ENCODE measurements at places on chromosomes 16 and 17.

GRCh38 chr17:80859002-80859941 is 132.4 kb upstream of the CHMP6 start:
- peak; percentile 89 for DNase-seq

- no peak for DNase-seq
Measured at GRCh38 chr17:74882517-74883240, 9.9 kb upstream of the FDXR start.

GRCh38 chr16:444027-444426 is 18.6 kb downstream of the RAB11FIP3 start:
- DNase-seq = no peak

DNA sequence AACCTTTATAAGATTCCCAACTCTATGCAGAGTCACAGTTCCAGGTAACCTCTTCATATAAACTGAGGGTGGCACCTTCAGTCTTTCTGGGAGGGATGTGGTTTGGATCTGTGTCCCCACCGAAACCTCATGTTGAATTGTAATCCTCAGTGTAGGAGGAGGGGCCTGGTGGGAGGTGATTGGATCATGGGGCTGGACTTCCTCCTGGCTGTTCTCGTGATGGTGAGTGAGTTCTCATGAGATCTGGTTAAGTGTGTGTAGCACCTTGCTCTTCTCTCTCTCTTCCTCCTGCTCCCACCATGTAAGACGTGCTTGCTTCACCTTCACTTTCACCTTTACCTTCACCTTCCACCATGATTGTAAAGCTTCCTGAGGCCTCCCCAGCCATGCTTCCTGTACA is 30.5 kb downstream of the HS3ST2 start:
- no peak for DNase-seq

DNA sequence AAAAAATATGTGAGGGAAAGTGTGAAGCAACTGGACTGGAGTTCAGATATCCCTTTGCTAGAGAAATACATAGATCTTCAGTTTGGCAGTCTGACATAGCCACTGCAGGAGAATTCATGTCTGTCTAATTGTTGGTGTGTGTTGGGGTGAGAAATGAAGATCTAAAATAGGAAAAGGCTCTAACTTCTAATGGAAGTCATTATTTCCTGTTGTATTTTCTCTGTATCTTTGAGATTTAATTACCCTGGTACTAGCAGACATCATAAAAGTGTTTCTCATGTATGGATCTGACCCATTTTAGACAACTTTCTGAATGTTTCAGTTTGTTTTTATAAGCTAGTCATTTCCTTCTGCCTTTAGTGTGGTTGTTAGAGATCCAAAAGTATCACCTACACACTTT is 128.3 kb downstream of the NLK start:
- DNase-seq = no peak

GRCh38 chr17:40819528-40820125 is 2.8 kb downstream of the KRT10 start:
- no peak for DNase-seq

GRCh38 chr17:15238057-15238456 is 27.1 kb downstream of the PMP22 start:
- DNase-seq = no peak

DNA sequence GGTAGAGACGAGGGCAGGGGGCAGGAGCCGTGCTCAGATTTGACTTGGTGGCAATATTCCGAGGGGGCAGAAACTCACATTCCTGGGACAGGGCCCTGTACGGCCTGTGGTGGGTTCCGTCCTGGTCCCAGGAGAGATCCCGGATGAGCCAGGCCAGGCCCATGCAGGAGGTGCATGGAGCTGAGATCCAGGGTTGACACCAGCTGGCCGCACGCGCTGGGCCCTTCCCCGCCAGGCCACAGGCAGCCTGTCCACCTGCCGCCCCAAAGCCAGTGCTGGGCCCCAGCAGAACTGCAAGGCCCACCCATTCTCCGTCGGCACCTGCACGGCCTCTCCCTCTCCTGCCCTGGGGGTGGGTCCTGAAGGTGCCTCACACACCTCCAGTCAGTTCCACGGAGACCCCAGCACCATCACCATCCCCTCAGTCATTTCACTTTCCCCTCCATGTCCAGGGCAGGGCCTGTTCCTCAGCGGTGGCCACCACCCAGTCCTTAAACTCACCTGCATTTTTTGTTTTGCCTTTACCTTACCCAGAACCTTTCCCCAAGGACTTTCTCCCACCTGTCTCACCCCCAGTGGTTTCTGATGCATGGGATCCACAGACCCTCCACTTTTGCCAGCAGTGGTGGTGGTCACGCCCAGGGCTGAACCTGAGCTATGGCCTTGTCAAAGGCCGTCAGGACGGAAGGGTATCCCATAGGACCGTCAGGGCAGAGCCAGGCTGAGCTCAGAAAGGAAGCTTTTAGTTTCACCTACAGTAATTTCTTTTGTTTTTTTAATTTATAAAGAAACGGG is 25.1 kb upstream of the CDH15 start:
- no peak for DNase-seq

DNA sequence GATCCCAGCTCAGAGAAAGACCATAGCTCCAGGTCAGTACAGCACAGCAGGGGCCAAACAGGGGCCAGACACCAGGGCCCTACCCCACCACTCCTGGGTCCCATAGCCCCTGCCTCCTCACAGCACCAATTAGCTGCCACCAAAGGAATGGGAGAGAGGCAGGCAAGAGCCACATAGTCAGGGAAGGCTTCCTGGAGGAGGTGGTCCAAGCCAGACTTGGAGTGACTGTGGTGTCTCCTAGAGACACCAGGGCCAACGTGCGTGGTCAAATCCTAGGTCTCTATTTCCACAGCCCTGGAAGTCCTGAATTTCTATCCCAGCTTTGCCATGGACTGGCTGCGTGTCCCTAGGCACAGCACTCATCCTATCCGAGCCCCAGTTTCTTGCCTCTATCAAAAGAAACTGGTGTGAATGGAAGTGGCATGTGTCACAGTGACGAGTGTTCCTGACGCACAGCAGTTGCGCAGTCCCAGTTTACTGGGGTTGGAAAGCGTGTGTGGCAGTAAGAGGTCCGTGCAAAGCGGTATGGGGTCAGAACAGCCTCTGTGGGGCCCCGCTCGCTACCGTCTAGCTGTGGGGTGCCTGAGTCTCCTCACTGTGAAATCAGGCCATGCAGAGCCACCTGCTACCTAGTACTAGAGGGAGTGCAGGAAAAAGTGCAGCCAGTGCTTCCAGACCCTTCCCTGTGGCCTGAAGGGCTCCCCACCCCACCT is 23.5 kb downstream of the KCNJ12 start:
- no peak for DNase-seq

DNA sequence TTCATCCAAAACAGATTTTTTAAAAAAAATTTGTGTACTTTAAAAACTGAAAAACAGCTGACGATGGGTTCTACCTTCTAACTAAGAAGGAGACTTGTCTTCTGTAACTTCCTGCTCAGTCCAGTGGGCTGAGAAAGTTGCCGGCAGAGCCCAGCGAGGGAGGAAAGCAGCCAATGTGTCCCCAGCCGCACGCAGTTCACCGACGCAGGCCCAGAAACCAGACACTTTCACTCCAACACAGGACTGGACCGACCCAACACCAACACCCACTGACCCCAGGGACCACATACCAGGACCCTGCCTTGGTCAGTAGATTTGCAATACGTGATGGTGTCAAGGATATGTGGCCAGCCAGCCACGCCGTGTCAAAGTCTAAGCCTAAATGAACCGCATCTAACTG is 25.6 kb downstream of the TRAP1 start:
- DNase-seq = no peak

GRCh38 chr17:47744168-47745036 is 11.4 kb downstream of the TBX21 start:
- no peak for DNase-seq

- DNase-seq = no peak
Measured at GRCh38 chr16:77989846-77990245, 32.5 kb upstream of the CLEC3A start.

GRCh38 chr16:15897834-15898254 is 9.4 kb upstream of the CEP20 start:
- DNase-seq = no peak

GRCh38 chr17:48037838-48038323 is 284 bp upstream of the COPZ2 start:
- DNase-seq = no peak

DNA sequence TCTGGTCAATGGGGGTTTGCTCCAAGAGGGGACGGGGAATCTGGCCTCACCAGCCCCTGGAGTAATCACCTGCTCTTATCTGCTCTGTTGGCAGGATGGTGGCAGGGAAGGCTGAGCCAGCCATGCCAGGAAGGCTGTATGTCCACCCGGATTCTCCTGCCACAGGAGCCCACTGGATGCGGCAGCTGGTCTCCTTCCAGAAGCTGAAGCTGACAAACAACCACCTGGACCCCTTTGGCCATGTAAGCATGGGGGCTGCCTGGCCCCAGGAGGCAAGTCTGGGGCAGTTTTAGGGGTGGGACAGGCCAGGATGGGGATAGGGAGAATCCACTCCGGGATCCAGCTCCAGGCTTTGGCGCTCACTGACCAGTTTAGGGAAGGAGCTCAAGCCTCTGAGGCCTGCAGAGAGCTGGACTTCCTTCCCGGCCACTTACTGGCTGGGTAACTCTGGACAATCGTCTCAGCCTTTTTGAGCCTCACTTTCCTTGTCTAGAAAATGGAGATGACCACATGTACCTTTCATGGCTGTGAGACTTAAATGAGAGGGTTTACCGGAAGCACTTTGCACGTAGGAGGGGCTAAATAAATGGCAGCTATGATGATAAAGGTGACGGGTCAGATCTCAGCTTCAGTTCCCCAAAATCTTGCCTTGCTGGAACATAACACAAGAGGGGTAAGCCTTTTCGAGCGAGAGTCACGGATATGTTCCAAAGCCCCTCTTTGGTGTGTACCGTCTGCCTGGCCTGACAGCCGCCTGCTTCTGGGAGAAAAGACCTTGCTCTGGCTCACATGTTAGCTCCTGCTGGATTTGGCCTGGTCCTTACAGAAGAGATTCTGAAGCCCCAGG is 15.4 kb downstream of the TBX4 start:
- no peak for DNase-seq

GRCh38 chr17:41919165-41919817 is 540 bp upstream of the ACLY start:
- DNase-seq = no peak

Measured in AG09319 (cell line).